ENCODE measurements at places on chromosomes 7 and 10.

DNA sequence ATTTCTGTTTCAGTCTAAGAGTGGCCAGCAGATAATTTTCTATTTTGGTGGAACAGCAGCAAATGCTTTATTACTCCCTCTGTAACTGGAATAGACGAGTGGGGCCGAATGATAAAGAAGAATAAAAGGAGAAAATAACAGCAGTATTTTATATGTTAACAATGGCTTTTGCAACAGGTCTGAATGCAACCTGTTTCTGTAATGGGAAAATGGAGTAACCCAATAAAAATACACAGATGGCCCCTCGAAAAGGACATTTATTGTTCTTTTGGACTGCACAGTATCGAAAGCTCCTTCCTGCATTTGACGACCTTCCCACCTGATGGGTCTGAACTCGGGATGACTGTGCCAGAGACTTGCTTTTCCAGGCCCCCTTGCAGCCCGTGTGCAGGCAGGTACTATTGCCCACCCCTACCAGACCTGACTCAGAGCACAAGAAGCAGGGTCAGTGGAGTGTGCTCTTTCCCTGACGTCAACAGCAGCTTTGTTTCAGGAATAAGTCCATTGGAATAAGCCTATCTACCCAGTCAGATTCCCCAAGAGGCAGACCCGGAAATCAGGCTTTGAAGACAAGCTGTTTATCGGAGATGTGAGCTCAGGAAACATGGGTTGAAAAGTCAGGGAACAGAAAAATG lies 306.5 kb upstream of the NEBL start:
- no peak for DNase-seq

- no peak for DNase-seq
Observed at GRCh38 chr10:44799966-44800365, 111.2 kb upstream of the TMEM72 start.

DNA sequence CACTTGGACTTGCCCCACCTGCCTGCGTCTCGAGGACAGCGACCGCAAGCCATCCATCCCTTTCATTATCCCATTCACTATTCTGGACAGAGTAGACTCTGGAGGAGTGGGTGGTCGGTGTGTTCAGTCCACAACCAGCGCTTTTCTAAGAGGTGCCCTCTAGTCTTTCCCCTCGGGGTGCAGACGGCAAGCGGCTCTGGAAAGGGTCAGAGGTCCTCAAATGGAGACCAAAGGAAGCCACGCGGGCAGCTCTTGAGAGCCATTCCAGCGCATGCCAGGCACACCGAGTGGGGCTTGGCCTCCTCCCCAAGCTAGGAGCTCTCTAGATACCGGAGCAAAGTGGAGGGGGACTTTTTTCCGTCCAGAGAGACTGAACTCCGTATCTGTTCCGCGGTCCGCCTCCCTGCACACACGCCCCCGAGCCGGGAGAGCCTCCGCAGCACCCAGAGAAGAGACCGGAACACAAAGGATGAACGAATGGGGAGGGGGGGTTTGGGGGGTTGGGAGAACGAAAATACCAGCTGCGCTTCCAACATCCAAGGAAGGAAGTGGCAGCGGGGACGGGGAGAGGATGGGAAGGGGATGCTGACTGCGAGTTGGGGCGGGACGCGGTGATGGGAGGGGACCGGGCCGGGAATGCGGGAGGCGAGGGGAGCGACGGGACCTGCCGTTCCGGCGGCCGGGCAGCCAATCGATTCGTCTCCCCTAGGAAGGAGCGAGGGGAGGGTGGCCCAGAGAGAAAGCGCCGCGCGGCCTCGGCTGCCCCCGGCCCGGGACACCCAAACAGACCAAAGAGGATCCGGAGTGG lies 515 bp downstream of the GSDME start:
- DNase-seq: no peak

DNA sequence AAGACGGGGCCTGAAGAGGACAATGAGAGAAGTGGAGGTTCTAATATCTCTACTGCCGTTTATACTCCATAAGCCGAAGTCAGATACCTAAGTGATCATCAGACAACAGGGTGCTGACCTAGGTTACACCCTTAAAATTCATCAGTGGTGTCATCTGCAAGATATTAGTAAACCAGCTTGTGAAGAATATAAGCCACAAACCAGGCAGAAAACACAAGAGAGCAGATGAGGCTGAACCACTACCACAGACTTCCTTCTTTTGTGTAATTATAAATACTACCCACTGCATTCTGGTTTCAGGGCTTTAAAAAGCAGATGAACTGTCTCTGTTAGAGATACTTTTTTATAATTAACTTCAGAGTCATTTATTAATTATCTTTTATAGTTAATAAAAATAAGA lies 69.0 kb upstream of the LRRC17 start:
- no peak for DNase-seq

DNA sequence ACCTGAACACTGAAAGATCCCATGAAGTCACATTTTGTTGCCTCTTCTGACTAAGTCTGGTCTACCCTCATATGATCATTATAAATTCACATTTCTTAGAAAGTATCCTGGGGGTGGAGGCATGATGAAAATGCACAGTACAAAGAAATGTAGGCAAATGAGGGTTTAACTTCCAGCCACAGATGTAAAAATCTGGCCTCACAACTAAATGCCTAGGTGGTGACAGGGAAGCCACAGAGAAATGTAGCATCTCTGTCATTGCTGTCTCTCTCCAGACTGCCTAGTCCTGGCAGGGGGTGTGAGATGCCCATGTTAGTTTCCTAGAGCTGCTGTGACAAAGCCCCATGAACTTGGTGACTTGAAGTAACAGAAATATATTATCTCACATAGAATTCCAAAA lies 395.9 kb downstream of the SORCS3 start:
- no peak for DNase-seq

All from keratinocyte (primary cell).